ENCODE measurements at places on chromosomes 7 and 10. TPM values are rescaled to one million over a fixed set of nuclear protein-coding genes. Genes with fewer than 3 reads are reported as not detected.

The TFEC gene
- total RNA-seq, result 0.12 TPM

The GJD4 gene
- total RNA-seq, result not detected

DNA sequence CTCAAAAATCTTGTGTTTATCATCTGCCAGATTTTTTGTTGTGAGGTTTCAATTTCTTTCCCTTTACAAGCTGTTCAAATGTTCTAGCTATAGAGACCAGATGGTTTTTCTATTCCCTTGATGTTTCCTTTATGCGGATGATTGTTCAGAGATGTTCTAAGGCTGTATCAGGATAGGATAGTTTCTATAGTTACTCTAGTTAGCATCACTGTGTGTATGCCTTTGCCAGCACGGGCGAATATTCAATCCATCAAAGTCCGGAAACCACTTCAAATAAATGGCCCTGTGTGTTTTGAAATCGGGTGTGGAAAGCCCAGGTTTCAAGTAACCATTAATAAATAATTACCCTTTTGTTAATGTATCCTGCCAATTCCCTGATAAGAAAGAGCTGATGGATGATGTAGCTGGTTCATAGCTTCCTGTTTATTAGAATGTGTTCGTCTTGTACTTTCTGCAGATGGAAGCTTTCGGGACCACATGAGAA, 149.8 kb upstream of the PRKCQ start:
- no peak overlapping the region for H3K27ac ChIP-seq
- H3K27me3 ChIP-seq, result no peaks in the 10 kb centered on the region
- H3K4me3 ChIP-seq, result no peak overlapping the region

- no peaks in the 10 kb centered on the region for H3K36me3 ChIP-seq
- H3K4me1 ChIP-seq, result peaks cover under 1% of the 10 kb centered on the region
- no peaks in the 10 kb centered on the region for H3K27me3 ChIP-seq
- no peak overlapping the region for H3K4me3 ChIP-seq
- H3K27ac ChIP-seq, result no peak overlapping the region
Observed at GRCh38 chr7:80766724-80767123, 128.3 kb downstream of the CD36 start.

DNA sequence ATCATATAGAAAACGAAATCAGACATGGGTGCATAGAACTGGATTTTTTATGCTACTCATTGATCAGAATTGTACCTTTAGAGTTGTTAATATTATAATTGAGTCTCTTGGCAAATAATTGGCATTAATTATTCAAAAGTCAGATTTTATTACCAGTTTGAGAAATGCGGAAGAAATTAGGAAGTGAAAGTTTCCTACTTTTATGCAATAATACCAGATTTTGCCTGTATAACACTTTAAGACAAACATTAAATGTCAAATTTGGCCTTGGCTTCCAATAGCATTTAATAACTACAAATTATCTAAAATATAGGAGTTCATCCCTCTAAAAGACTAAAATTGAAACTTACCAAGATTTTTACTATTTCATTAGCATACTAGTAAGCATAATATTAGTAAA, 6.8 kb upstream of the TFEC start:
- no peaks in the 10 kb centered on the region for H3K4me1 ChIP-seq
- no peaks in the 10 kb centered on the region for H3K36me3 ChIP-seq
- H3K27me3 ChIP-seq, result no peaks in the 10 kb centered on the region
- DNase-seq, result no peak

GRCh38 chr10:119908166-119908565, 15.6 kb downstream of the SEC23IP start:
- DNase-seq, result no peak
- H3K4me3 ChIP-seq, result no peak overlapping the region
- H3K36me3 ChIP-seq, result peaks cover 74% of the 10 kb centered on the region
- H3K4me1 ChIP-seq, result no peaks in the 10 kb centered on the region
- H3K27ac ChIP-seq, result no peak overlapping the region

DNA sequence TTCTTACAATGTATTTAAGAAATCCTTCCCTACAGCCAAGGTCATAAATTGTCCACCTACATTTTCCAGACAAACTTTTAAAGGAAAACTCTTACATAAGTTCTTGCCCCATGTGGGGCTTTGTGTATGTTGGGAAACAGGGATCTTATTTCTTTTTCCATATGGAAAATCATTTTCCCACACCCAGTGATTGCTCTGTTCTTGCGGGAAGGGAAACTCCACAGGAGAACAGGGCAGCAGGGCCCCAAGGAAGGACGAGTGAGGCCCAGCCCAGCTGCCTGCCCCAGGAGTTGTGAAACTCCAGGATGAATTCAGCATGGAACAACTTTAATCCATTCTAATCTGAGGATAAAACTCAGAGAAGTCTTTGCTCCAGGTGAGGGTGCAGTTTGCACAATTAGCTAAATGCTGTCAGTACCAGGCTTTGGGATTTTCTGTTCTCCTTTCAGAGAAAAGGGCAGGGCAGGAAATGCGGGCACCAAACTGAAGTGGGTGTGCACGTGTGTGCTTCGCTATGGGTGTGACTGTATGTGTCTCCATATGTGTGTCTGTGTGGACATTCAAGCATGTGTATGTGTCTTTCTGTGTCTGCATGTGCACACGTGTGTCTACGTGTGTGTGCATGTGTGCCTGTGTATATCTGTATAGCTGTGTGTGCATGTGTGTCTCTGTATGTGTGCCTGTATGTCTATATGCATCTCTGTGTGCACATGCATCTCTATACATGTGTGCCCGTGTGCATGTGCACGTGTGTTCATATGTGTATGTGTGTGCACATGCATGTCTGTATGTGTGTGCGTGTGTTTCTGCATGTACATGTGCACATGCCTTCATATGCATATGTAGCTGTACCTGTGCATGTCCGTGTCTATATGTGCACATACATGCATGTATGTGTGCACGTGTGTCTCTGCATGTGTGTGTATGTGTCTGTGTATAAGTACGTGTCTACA, 102.0 kb upstream of the FAM20C start:
- no peaks in the 10 kb centered on the region for H3K36me3 ChIP-seq
- no peak overlapping the region for H3K27ac ChIP-seq

DNA sequence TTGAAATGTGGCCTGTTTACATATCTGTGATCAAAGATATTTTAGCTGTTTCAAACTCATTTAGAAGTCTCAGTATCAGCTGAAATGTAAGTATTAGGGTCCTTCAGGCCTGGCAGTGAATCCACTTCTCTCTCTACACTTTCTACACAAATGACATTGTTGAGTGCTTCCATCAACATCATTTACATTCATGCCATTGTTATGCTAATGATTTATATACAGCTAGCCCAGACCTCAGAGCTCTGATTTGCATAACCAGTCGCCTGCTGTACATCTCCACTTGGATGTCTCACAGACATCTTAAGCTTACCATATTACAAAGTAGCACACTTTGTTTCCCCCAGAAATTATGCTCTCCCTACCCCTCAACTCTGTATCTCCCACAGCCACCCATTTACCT, 71.6 kb downstream of the GSDME start:
- no peak overlapping the region for H3K4me3 ChIP-seq
- H3K4me1 ChIP-seq, result no peaks in the 10 kb centered on the region
- H3K27ac ChIP-seq, result no peak overlapping the region
- no peaks in the 10 kb centered on the region for H3K27me3 ChIP-seq
- H3K36me3 ChIP-seq, result 0 out of 2 replicates have a peak, but pooled peaks cover 5% of the 10 kb centered on the region
- DNase-seq, result no peak
